ENCODE measurements at places on chromosomes 7 and 10.

- DNase-seq = no peak
These were observed 64.1 kb upstream of the DIP2C start for GRCh38 chr10:753530-753929.

- no peak for DNase-seq
These were observed 19.6 kb upstream of the EFCAB10 start for GRCh38 chr7:105600720-105601550.

- DNase-seq = no peak
These were observed 246.2 kb upstream of the PPP2R2D start for GRCh38 chr10:131654471-131655087.

- DNase-seq = no peak
These were observed 119.8 kb downstream of the OAT start for GRCh38 chr10:124298891-124299290.

GRCh38 chr10:130141460-130141859, 5.3 kb downstream of the GLRX3 start:
- DNase-seq = no peak

- no peak for DNase-seq
These were observed 450.8 kb downstream of the ETV1 start for GRCh38 chr7:13538669-13539068.

DNA sequence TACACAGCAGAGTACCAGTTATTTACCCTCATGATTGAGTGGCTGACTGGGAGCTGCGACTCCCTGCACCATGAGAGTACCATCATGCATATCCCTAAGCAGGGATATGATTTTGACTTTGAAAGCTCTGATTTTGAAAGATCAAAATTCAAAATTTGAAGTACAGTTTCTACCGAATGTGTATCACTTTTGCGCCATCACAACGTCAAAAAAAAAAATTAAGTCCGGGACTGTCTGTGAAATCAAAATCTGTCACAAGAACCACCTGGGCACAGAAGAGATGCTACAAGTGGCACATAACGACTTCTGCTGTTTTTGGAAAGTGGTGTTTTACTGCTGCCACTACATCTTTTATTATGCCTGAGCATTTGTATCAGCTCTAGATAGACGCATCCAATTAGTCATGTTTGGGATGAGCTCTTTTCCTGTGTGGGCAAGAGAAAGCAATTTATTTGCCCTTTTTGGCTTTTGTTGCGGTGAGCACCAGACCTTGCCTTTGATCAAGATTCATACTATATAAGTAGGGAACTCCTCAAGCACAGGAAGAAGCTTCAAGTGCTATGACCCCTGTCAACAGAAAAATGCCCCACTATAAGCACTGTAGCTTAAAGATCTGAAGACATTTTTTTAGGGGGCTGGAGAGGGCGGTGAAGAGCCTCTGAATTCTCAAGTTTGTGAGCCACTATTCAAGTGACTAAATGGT, 10.7 kb downstream of the MTPN start:
- no peak for DNase-seq

- no peak for DNase-seq
These were observed 77.1 kb downstream of the BMPER start for GRCh38 chr7:33982425-33982786.

DNA sequence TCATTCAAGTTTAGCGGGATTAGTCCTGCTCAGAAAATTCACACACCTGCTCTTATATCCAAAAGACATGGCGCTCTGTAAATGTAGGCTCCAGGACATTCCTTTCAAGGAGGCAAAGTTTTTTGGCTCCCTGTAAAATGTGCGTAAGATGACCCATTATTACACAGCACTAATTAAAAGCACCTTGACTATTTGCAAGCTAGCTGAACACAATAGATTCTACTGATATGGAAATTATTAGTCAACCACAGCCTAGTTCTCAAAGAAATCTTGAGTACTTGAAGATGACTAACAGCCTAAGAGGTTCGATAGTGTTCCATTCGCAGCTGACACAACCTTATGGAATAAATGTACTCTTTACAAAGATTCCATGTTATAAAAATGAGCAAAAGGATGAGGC, 175.2 kb downstream of the BMPER start:
- DNase-seq = no peak

- no peak for DNase-seq
These were observed 67.3 kb downstream of the EPDR1 start for GRCh38 chr7:37987732-37988131.

GRCh38 chr10:27542812-27543211, 38.7 kb downstream of the RAB18 start:
- no peak for DNase-seq

GRCh38 chr7:77699056-77699455, 2.8 kb downstream of the RSBN1L start:
- no peak for DNase-seq

GRCh38 chr10:7185367-7185690, 225.5 kb downstream of the SFMBT2 start:
- no peak for DNase-seq

- DNase-seq = no peak
These were observed 106.9 kb upstream of the BET1 start for GRCh38 chr7:94111009-94111408.

- no peak for DNase-seq
These were observed 35.2 kb downstream of the ATOH7 start for GRCh38 chr10:68196701-68197100.
